Stimulated activated CD8-positive, alpha-beta memory T cell treated with anti-CD3 and anti-CD28 coated beads, Interleukin-7, amount 100 ng/mL, for 4 hours (primary cell): ENCODE measurements at places on chromosomes 7 and 10.
A peak's percentile ranks its signal among the peaks of the same experiment; 100 is the strongest.

DNA sequence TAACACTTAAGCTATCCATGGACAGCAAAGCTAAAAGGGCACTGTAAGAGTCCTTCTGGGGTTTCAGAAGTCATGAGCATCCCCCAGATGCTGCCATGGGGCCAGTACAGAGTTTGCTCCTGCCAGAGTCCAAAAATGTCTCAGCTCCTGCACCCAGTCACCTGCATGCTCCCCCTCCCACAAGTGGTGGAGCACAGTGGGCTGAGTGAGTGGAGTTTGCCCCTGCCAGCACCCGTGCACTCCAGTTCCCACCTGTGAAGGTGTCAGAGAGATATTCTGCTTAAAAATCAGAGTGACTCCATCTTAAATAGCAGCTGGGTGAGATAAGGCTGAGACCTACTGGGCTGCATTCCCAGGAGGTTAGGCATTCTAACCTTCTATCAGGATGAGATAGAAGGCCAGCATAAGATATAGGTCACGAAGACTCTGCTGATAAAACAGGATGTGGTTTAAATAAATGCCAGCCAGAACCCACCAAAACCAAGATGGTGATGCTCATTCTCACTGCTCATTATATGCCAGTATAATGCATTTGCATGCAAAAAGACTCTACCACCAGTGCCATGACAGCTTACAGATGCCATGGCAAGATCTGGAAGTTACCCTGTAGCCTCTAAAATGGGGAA is 140.1 kb upstream of the ZNF92 start:
- no peak for DNase-seq

DNA sequence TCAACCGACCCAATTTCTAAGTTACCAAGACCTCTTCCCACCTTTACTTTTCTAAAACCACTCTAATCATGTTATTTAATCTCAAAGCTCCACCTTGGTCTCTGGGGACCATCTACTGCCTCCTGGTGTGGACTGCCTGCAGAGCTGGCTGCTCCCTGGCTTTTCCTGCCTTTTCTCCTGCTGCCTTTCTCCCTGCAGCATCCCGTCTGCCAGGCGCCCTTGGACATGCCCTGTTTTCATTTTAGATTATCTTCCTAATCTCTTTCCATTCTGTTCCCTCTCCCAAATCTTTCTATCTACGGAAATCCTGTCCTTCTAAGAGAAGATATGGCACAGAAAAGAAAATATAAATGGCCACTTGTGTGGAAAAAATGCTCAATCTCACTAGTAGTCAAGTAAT is 23.1 kb downstream of the TCAF1 start:
- DNase-seq: no peak

GRCh38 chr10:60896810-60897209 is 47.2 kb downstream of the RHOBTB1 start:
- DNase-seq: no peak

DNA sequence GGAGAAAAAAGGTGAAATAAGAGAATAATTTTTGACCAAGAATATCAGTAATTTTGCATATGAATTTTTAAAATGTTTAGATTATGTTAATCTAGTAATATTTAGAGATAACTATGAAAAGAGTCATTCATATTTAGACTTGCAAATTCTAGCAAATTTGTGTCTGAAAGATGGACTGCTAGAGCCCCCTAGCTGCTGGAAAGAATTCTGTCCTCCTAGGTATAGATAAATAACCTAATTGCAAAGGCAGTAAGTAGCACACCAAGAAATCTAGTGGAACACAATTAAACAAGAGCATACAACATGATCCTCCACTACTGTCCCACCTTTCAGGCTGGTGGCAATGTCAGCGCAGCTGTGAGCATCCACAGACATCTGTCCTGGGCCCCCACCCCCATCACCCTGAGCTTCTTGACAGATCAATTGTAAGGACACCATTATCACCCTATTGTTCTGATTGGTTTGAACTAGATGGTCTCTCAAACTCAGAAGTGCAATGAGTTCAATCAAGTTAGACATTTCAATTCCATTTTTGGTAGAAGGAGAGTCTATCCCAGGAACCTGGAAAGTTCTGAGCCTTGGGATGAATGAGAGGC is 15.0 kb upstream of the GFRA1 start:
- no peak for DNase-seq

- DNase-seq: no peak
These were observed 185.3 kb downstream of the WDR11 start for GRCh38 chr10:121036431-121036830.

DNA sequence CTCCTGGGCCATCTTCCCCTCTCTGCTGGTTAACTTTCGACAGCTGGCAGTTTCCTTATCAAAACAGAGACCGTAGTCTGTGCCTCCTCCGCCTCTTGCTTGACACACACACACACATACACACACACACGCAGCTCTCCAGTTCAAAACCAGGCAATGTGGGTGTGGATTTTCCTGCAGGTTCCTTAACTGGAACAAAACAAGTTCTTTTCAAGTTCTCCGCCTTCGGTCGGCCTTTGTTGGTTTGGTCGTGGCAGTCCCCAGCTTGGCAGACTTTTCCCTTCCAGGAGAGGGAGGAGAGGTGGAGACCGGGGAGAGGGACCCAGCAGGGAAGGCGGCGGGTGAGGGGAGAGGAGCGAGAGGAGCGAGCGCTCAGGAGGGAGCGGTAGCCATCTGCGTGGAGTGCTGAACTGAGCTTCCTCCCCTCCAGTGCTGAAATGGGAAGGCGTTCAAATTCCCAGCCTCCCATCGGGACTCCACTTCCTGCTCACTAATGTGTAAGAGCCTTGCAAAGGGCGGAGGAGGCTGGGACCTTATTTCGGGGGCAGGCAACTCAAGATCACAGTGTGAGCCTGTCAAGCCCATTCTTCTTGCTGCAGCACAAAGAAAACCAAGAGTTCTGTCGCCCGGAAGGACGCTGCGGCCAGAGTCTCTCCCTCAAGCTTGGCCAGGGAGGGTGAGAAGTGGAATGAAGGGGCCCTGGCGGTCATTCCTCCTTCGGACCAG is 120.6 kb downstream of the PRPF18 start:
- no peak for DNase-seq

DNA sequence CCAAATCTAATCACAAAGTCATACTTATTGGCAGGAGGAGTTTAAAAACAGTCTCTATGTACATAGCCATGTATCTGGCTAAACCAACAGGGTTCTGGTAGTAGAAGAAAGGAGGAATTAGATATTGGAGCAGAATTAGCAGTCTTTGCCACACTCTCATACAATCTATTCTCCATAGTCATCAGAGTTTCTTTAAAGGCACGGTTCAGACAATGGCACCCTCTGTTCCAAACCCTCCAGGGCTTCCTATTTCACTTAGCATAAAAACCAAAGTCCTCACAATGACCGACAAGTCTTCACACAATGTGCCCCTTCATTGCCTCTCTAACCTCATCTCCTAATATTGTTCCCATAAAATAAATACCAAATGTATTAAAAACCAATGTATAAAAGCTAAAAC is 12.7 kb downstream of the ZNF438 start:
- no peak for DNase-seq

DNA sequence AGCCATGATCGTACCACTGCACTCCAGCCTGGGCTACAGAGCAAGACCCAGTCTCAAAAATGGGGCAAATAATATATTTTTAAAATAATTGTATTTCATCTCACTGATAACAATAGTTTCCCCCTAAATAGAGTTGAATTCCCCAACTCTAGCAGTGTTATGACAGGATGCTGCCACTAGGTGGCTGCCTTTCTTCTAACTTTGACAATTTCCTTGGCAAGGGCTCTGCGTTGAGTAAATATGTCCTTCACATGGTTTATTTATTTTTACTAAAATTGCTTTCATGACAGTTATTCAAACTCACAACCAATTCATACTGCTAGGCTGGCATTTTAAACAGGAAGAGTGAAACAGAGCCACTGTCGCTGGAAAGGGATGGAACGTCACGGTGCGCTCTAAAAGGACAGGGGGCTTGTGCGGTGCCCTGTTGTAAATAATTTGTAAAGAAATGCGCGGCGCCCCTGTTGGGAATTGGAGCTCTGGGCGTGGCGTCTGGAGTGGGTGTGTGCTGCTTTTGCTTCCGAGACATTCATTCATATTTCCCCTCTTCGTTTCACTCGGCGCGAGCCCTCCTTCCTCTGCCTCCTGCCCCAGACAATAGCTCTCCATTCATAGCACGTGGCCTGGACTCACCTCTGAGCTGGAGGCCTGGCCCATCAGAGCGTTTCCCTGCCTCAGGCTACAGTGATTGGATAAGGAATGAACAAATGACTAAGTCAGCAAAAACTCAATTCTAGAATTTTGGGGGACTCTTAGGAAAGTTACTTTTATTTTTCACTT is 20.5 kb upstream of the PITRM1 start:
- DNase-seq: peak; percentile 26

DNA sequence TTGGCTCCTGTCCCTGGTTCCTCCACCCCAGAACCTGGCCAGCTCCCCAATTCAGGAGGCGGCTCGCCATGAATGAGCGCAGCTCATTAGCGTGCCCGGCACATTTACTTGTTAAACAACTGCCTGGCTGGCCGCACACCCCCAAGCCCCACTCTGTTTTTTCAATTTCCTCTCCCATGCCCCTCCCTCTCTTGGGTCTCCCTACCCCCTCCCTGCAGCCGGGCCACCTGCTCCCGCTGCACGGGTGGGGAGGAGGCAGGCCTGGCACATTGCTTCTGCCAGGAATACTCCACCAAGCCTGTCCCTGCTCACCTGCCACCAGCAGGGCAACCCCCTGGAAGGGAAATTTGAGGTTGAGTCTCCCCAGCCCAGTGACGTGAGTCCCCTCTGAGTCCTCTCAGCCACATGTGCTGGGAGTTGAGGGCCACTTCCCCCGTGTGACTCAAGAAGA is 2.5 kb upstream of the SLIT1 start:
- DNase-seq: no peak

DNA sequence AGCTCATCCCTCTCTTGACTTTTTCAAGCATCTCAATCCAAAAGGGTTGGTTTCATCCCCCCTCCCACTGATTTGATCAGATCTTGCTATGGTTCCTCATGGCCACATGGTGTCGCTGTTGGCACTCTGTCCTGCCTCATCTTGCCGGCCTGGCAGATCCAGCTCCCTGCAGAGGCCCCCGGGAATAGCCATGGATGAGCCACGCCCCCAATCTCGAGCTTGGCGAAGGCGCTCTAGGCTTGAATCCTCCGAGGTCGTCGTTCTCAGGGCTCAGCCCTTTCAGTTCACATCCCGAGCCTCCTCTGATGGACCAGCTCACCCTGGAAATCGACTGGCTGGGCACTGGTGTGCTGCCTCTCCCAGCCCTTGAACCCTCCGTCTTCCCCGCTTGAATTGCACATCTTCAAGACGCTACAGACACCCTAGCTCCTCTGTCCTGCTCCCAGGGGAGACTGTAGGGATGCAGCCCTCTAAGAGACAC is 628.7 kb downstream of the TYW1 start:
- DNase-seq: no peak

- no peak for DNase-seq
These were observed 37.4 kb upstream of the PRKCQ start for GRCh38 chr10:6617309-6618076.

DNA sequence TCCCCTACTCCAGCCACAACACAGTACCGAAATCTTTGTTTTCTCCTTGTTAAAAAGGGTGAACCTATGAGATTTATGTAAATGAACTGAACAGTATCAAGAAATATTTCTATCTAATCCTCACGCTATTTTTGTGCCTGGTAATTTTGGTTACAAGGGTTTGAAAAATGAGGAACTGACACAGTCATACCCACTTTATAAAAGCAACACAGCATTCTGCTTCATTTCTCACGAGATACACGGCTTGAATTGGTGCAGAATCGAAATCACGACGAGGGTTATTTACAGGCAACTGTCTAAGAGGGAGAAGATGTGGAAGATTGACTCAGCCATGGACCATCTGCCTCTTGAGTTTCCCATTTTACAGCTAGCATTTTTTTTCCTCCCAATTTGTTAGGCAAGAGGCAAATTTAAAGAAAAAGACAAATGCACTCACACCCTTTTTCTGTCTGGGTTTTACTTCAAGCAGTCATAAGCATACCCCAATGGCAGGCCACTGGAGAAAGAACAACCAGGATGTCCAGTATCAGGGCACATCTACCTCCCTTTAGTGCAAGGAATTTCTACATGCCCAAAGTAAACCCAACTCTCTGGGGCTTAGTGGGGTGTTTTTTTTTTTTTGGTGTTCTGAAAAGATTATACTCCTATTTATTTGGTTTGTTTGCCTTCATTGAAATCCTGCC is 108.1 kb downstream of the ITGB8 start:
- DNase-seq: no peak

DNA sequence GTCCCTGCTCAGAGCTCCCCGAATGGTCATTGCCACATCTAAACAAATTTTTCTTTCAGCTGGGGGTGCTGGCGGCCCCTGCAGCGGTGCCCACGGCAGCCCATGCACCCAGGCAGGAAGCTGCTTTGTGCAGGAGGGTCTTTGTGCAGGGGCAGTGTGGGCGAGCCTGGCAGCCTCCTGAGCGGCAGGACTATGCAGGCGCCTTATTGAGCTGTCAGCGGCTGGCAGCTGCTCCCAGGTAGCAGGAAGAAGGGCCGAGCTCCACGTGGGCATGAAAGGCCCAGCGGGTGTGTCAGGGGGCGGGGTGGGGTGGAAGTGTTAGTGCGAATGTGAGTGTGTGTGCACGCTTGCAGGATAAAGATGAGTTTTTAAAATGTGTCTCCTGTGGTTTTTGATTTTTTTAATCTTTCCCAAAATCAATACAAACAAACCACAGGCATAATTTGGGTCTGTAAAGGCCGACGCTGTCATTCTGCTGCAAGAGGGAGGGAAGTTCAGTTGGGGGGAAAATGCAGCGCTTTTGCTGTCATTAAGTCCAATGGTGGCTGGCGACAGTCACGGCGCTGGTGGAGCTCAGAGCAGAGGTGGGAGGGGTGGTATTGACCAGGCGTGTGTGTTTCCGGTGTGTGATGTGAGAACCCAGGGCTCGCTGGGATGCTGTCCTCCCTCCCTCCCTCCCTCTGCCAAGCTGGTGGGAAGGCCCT is 83.9 kb downstream of the LHPP start:
- no peak for DNase-seq

GRCh38 chr7:156823435-156823834 is 69.5 kb downstream of the LMBR1 start:
- DNase-seq: no peak

- DNase-seq: no peak
These were observed 135.5 kb downstream of the DOCK1 start for GRCh38 chr10:127040756-127041155.

- no peak for DNase-seq
These were observed 1.2 kb upstream of the VGF start for GRCh38 chr7:101166648-101166908.

- DNase-seq: no peak
These were observed 8.2 kb upstream of the MAGI2 start for GRCh38 chr7:79461660-79462059.

- DNase-seq: no peak
These were observed 436.8 kb upstream of the GALNT17 start for GRCh38 chr7:70694971-70695794.

- no peak for DNase-seq
These were observed 1.5 kb downstream of the HECTD2 start for GRCh38 chr10:91411621-91412020.
